T1000 (cell line): ENCODE measurements at places on chromosomes 7 and 10.

- DNase-seq, result no peak
Measured at GRCh38 chr10:119640875-119641526, 10.2 kb upstream of the BAG3 start.

- peak; percentile 92 for DNase-seq
Measured at GRCh38 chr10:26486990-26487850, 49.1 kb downstream of the APBB1IP start.

DNA sequence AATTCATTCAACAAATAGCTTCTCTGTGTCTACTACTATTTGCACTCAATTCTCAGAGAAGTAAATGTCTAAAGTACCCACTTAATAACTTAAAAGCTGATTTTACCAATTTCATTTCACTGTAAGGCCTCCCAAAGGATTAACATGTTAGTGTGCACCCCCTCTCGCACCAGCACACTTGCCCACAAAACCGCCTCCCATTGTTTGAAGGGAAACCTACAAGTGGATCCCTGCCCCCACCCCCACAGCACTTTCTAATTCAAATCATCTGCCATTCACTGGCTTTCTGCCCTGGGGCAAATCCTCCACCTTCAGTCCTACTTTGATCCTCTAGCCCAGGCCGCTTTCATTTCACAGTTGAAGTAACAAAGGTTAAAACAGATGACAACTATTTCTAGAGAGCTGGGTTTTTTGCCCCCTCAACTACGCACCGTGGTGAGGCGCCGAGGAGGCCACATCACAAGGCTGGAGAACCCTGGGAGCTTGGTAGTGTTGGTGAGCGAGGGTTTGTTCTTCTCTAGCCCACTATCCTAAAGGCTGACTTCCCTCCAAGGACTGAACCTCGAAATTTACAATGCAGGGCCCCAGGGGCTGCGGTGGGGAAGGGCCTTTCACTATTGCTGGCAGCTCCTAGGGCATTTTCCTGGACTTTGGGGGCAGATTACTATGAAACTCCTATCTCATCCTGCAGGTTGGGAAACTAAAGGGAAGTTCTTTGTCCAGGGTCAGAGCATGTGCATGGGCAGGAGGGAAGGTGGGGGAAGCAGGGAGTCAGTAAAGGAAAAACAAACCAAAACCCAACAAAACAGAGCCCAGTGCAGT, 517.4 kb upstream of the ZMIZ1 start:
- DNase-seq, result no peak

DNA sequence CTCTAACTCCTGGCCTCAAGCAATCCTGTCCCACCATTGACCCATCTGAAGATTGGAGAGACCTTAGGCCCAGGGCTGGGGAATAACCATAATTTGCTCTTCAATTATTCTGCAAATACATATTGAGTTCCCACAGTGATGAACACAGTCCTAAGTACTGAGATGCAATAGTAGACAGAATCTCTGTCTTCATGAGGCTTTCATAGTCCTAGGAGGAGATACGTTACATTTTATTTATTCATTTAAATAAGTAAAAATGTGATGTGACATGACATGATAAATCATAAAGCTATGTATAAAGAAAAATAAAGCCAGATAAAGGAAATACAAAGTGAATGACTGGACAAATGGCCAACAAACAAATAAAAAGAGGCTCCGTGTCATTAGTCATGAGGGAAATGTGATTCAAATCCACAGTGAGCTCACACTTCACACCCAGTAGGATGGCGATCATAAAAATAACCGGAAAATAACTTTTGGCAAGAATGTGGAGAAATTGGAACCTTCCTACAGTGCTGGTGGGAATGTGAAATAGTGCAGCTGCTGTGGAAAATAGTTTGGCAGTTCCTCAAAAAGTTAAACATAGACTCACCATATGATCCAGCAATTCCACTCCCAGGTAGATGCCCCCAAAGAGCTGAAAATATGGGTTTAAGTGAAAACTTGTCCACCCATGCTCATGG, 52.1 kb upstream of the JCAD start:
- DNase-seq, result no peak

DNA sequence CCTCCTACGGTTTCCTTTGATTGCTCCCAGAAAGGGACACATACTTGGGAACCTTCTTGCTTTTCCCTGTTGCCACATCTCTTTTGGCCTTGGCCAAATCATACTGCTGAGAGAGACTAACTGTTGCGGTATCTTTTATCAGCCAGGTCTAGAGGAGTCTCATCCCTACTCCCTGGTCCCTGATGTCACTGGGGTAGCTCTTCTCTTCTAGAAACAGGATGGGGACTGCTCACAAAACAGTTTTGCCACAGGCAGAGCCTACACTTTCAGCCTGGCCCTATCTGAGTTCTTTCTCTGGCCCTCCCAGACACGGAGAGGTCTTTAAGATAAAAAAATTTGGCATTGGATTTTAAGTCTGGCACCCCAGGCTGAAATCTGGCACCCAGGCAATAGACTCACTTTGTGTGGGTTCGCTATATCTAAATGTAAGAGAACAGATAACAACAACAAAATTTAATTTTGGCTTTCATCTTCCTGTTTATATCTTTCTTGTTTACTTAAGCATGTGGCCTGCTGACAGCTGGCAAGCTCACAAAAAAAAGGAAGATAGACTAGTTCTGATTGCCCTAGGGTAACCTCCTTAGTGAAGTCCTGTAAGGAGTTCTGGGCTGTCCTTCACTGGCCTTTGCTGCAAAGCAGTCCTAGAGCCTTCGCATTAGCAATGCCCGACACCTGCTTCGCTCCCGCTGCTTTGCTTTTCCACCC, 228.3 kb upstream of the NPVF start:
- DNase-seq, result no peak

DNA sequence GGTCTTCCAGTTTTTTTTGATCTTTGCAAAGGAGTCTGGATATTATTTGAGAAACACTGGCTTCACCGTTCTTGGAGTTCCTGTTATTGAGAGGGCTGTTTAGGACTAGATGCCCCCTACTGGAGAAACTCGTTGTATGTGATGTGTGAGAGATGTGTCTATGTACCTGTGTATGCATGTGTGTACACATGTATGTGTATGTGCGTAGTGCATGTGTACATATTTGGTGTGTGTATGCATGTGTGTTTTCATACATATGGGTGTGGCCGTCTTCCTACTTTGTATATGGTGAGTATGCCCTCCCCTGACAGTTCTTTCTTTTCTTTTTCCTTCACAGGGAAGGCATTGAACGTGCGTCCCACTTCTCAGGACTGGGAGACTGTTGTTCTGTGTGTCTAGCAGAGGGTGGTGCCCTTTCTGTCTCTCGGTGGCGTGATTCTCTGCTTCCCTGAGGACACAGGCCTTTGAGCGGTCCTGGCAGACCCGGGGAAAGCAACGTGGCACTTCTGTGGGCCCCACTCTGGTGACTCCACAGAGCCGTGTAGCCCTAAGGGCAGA, 3.0 kb upstream of the CALHM3 start:
- no peak for DNase-seq

DNA sequence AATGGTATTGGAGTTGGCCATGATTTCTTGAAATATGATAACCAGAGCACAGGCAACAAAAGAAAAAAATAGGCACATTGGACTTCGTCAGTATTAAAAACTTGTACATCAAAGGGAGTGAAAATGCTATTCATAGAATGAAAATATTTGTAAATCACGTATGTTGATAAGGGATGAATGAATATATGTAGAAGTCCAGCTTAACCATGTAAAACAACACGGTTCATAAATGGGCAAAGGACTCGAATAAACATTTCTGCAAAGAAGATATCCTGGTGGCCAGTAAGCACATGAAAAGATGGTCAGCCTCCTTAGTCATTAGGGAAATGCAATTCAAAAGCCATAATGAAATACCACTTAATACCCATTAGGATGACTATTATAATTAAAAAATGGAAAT, 68.1 kb downstream of the WAC start:
- no peak for DNase-seq

DNA sequence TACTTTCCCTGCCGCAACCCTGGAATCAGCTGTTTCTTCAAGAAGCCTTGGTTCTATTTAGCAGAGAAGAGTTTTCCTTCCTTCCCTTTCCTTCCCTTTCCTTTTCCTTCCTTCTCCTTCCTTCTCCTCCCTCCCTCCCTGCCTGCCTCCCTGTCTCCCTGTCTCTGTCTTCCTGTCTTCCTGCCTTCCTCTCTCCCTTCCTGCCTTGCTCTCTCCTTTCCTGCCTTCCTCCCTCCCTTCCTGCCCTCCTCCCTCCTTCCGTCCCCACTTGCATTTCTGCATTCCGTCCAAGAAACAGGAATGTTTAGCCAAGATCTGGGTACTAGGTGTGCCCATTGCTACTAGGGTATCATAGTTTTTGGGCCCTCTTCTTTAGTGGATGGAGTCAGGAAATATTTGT, 21.9 kb downstream of the SND1 start:
- no peak for DNase-seq

DNA sequence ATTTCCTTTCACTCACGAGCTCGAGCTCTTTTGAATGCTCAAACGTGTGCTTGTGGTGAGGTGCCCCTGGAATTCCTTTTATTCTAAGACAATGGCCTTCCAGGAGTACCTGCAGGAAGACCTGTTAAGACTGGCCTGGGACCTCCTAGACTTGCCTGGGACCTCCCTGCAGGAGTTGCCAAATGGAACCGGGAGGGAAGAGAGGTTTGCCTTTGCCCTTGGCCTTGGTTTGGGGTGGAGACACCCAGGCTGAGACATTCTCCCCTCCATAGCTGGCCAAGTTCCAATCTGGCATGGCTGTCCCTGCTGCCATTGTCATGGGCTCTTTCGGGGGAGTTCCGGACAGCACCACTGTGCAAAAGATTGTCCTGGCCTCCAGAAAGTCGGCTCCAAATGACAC, 39.7 kb downstream of the DNAJB12 start:
- DNase-seq, result no peak

DNA sequence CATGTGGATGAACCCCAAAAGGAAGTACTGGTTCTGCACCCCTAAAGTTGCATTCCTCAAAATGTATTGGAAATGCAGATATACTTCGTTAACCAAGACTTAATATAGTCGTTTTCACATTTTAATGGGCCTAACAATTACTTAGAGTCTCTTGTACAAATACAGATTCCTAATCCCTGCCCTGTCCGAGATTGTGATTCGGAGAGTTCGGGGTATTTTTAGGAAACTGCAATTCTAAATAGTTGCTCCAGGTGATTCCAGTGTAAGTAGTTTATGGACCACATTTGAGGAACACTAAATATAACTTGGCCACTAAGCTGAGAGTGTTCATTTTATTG, 830 bp downstream of the TRUB1 start:
- no peak for DNase-seq

DNA sequence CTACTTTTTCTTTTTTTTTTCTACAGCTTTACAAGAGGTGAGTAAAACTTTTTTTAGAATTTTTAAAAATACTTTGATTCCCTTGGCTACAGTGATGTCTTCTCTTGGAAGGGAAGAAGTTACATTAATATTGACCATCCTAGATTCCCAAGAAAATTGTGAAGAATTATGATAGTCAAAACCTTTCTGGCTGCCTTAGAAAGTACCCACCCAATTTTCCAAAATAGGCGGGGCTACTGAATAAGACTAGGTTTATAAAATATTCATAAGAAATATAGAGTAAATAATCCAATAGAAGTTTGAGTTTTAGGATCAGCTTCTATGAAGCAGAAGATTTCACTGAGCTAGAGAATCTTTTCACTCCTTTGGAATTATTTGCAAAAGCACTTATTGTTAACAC, 3.0 kb downstream of the COL1A2 start:
- DNase-seq, result no peak

DNA sequence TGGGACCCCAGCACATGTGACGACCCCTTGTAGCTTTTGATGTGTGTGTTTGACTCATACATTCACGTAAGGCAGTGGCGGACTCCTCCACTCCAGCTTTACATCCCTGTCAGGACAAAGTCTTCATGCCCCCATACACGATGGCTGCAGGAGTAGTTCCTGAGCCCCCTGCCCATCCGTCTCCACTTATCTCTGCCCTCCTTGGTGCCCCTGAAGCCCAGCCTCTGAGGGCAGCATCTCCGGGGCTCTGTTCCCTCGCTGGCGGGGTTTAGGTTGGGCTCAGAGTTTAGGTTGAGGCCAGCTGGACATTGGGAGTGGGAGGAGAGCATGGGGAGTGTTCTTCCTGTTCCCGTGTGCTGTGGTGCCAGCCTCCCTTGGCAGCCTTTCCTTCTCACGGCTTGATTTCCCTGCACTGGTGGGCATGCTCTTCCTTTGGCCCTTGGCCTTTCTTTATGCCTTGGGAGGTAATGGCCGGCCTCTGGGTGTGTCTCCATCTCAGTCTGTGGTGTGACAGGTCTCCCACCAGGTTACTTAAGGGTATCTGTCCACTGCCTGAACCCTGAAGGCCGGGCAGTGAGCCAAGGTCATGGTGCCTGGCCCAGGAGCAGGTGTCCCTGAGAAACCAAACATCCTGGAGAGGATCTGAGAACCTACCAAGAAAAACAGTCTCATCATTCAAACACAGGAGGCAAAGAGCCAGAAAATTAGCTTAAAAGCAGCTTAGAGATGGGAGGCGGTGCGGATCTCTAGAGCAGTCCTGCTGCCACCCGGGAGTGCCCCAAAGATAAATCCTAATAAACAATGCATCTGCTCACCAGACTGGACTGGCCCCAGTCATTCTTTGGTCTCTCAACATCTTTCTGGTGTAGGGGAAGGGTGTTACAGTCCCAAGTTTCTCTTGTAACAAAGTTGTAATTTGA, 85.5 kb downstream of the GLRX3 start:
- no peak for DNase-seq
